GM12878 (cell line): ENCODE measurements at places on chromosomes 3 and 15. TPM values are rescaled to one million over a fixed set of nuclear protein-coding genes. Genes with fewer than 3 reads are reported as not detected.

Gene SLC51A
- polyA plus RNA-seq = 2.6 and 3.9 TPM in 2 replicates

Gene PIERCE2
- 0.80 and 1.3 TPM in 2 replicates for polyA plus RNA-seq

Gene TCF12
- polyA plus RNA-seq = 43.7 and 48.9 TPM in 2 replicates

Gene GNAT1
- polyA plus RNA-seq = not detected in 2 replicates

Gene KNG1
- not detected in 2 replicates for polyA plus RNA-seq

Gene CCR1
- 3.2 and 3.6 TPM in 2 replicates for polyA plus RNA-seq

Gene CCRL2
- polyA plus RNA-seq = 1.7 and 2.0 TPM in 2 replicates

Gene LRRC31
- polyA plus RNA-seq = not detected in 2 replicates

Gene LOXL1
- polyA plus RNA-seq = 0.07 and 0.08 TPM in 2 replicates

Gene MST1R
- polyA plus RNA-seq = 1.3 and 2.2 TPM in 2 replicates

Gene TF
- 0.01 TPM in 2 replicates for polyA plus RNA-seq
